ENCODE measurements at places on chromosomes 6 and 20. TPM values are rescaled to one million over a fixed set of nuclear protein-coding genes. Genes with fewer than 3 reads are reported as not detected.

GRCh38 chr6:116531675-116532570, 13.6 kb downstream of the TRAPPC3L start:
- DNase-seq, result peak; percentile 37

DNA sequence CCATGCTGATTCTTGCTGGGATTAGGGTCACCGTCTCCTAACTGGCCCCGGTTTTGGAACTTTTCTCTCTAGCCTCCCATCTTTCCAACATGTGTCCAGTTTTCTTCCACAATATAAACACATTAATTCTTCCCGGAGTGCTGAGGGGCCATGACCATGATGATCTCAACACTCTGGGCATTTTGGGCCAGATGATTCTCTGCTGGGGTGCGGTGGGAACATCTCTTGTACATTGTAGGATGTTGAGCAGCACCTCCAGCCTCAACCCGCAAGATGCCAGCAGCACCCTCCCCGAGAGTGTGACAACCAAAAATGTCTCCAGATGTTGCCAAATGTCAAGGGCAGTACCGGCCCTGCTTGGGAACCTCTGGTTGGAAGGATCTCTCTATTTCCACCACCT, 164.8 kb downstream of the TFAP2C start:
- no peak for DNase-seq

DNA sequence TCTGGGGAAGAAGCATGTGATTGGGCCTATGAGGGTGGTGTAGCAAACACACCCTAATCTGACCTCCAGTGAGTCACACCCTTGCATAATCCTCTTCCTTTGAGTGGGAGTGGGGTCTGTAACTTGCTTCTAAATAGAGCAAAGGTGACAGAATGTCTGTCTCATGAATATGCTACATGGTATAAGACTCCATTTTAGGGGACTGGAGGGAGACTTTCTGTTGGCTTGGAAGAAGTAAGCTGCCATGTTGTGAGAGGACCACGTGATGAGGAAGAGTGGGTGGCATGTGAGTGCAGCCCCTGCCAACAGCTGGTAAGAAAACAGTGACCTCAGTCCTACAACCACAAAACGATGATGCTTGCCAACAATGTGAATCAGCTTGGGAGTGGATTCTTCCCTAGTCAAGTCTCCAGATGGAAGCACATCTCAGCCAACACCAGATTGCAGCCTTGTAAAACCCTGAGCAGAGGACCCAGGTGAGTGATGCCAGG, 3.7 kb downstream of the AK9 start:
- no peak for DNase-seq

DNA sequence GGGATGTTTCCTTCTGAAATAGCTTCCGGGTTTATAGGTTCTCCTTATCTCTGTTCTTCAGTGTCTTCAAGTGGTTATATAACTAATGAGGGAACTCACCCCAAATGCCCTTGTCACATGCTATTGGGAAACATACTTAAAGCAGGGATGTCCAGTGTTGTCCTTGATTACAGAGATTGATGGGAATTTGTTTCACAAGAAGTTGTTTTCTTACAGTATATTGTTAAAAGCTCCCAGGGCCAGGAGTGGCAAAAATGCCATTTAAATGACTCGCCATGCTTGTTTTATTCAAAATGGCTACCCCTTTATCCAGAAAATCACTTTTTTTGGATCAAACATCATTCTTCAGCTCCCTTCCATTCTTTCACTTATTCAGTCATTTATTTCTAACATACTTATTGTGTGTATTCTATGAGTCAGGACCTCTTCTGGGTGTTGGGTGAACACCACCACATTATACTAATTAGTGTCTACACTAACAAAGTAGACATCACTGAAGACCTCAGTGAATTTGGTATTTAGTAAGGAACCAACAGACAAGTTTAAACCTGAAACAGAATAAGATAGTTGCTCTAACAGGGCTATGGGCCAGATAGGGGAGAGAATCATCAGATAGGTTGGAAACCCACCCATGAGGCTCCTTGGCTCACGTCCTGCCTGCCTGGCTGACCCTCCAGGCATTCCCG, 791.1 kb downstream of the MAFB start:
- DNase-seq, result no peak

DNA sequence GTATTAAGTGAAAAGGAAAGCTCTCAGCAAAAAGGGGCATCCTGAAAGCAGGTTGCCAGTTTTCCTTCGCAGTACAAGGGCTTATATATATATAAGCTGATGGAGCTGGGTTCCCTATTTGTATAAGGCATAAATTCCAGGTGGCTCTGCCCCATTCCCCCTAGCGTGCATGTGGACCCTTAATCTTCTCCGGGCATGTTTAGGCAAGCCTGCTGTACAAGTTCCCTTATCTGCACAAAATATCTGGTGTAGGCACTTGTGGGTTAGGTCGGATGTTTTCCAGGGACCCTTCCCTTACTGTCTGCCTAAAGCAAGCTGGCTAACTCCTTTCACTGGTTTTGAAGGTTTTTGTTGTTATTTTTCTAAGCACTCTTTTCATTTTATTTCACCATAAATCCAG, 140.7 kb downstream of the FUT9 start:
- no peak for DNase-seq

GRCh38 chr20:46626758-46627157, 24.5 kb downstream of the SLC13A3 start:
- DNase-seq, result no peak

- DNase-seq, result no peak
Observed at GRCh38 chr6:90811596-90812226, 224.8 kb upstream of the MAP3K7 start.

DNA sequence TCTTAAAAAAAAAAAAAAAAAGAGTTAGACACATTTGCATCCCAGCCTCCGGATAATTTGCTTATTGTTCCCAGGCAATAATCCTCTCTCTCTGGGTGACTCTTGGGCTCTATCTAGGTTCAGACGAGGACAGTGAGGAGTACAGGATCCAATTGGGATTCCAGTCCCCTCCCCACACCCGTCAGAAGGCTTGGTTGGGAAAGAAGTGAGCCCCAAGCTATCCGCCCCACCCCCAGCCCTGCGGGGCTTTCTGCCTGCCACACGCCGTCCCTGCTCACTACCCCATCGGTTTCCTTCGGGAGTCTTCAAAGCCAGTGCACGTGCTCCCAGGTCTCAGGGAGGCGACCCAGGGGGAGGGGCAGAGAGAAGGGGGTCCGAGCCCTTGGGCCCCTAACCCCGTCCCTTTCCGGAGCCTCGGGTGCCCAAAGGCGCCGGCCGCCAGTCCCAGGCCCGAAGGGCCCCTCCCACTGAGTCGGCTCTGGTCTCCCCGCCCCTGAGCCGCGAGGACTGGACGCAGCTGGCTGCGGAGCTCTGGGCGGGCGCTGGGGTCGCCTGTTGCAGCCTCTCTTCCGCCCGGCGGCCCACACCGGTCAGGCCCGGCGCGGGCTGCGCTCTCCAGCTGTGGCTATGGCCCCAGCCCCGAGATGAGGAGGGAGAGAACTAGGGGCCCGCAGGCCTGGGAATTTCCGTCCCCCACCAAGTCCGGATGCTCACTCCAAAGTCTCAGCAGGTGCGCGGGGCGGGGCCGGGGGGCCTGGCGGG, 2.5 kb downstream of the MYMX start:
- peak; percentile 92 for DNase-seq

GRCh38 chr6:64861039-64861651, 845.9 kb downstream of the EYS start:
- DNase-seq, result no peak

- peak; percentile 90 for DNase-seq
Observed at GRCh38 chr20:25039697-25040437, 18.1 kb downstream of the ACSS1 start.

DNA sequence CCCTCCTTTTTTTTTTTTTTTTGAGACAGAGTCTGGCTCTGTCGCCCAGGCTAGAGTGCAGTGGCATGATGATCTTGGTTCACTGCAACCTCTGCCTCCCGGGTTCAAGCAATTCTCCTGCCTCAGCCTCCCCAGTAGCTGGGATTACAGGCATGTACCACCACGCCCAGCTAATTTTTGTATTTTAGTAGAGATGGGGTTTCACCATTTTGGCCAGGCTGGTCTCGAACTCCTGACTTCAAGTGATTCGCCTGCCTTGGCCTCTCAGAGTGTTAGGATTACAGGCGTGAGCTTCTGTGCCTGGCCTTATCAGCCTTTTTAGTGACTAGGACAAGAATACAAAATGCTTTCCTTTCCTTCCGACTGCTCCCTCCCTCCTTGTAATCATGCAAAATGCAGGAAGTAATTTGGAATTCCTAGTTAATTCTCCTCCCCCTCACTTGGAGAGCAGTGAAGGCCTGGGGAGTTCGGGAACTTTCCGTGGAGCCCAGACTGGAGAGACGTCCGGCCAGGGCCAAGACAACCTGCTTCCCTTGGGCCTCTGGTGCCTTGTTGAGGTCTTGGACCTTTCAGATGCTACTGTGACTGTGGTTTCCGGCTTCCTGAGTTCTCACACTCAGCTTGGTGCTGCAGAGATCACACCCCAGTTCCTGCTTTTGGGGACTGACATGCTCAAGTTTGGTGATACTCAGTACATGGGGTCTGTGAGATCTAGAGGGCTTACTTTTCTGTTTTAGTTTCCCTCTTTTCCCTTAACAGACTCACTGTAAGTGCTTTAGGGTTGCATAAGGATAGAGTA, 3.9 kb upstream of the PHF20 start:
- peak; percentile 76 for DNase-seq

- peak; percentile 41 for DNase-seq
Observed at GRCh38 chr20:63029358-63030121, 22.8 kb upstream of the BHLHE23 start.

Gene MOCS3
- 2.9 TPM for total RNA-seq

Measured in Right ventricle myocardium superior (tissue), 1 donor.